Activated CD4-positive, alpha-beta T cell treated with anti-CD3 and anti-CD28 coated beads for 24 hours (primary cell): ENCODE measurements at places on chromosomes 2 and 18.
A peak's percentile ranks its signal among the peaks of the same experiment; 100 is the strongest.

DNA sequence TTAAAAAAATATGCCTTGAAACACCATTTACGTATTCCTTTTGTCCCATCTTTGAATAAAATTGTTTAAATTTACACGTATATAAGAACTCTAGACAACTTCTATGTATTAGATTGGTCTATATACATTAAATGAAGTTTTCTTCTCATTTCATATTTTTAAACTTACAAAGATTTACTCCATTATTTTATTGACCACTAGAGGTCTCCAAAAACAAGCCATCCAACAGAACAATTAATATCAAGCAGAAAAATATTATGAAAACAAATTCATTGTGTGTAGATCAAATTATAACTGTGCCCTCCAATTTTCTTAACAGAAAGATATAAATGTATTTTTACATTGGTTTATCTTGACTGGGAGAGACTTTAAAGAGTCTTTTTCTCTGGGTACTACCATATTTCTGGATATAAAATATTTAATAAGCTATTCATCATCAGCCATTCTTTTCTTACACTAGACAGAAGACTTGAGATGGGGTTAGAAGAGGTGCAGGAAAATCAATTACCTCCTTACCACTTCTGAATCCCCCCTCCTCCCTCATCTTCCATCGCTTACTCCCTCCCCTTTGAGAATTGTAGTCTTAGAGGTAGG lies 66.5 kb downstream of the DPP4 start:
- no peak for DNase-seq

GRCh38 chr2:204657024-204657423 lies 111.7 kb downstream of the PARD3B start:
- no peak for DNase-seq

- DNase-seq = no peak
Observed at GRCh38 chr18:8741117-8741516, 35.8 kb downstream of the MTCL1 start.

DNA sequence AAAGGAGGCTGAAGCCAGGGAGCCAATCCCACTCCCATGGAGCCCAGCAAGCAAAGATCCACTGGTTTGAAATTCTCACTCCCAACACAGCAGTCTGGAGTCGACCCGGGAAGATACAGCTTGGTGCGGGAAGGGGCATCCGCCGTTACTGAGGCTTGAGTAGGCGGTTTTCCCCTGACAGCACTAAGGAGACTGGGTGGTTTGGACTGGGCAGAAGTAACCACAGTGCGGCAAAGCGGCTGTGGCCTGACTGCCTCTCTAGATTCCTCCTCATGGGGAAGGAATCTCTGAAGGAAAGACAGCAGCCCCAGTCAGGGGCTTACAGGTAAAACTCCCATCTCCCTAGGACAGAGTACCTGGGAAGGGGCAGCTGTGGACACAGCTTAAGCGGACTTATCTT lies 261.6 kb upstream of the KYNU start:
- DNase-seq = no peak

- DNase-seq = no peak
Observed at GRCh38 chr2:44705356-44705755, 236.1 kb upstream of the SIX3 start.

DNA sequence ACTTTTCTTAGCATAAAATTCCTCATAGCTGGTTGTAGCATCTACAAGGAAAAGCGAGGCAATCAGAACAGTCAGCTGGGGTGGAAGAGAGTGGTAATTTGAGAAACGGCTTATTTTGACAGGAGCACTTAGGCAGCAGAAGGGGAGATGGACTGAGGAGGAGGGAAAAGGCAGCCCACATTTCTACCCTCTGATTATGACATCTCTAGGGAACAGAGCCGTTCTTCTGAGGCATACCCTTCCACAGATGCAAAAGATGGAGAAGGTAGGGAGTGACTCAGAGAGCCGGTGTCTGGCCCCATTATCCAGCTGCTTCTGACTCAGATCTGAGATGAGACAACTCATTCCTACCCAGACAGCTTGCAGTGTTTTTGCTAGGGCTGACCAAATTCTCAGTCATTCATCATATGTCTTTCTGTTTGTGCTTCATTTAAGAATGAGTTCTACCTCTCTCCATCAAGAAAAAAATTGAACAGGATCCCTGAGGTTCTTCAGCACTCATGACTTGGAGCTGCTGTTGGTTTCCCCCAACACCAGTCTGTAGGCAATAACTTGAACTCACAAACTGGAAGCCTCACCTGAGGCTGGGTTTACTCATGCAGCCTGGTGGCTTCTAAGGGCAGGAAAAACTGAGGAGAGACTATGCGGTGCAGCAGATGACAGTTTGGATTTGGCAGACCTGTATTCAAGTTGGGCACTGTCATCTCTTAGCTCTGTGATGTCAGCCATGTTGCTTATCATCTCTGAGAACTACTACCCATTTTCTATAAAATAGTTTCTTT lies 15.9 kb upstream of the SEC11C start:
- no peak for DNase-seq

- DNase-seq = no peak
Observed at GRCh38 chr2:47651296-47651695, 131.6 kb upstream of the MSH6 start.

- no peak for DNase-seq
Observed at GRCh38 chr2:529424-529823, 147.8 kb downstream of the TMEM18 start.

GRCh38 chr2:240873805-240874714 lies 5.4 kb downstream of the AGXT start:
- no peak for DNase-seq

DNA sequence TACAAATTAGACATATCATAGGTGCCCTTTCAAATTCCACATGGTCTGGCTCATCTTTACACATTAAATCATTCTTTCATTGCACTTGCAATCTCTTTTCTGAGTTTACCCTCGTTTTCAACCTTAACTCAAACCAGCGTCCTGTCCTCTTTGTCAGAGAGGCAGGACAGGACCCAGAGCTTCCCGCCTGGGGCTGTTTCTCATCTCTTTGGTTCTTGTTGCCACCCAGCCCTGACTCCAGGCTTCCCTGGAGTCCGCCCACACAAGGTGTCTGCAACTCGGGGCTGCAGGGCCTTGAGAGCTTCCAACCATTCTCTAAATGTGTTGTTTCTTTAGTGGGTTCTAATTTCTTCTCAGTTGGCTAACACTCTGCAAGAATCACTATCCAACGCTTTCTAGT lies 24.4 kb downstream of the RBMS1 start:
- DNase-seq = no peak

DNA sequence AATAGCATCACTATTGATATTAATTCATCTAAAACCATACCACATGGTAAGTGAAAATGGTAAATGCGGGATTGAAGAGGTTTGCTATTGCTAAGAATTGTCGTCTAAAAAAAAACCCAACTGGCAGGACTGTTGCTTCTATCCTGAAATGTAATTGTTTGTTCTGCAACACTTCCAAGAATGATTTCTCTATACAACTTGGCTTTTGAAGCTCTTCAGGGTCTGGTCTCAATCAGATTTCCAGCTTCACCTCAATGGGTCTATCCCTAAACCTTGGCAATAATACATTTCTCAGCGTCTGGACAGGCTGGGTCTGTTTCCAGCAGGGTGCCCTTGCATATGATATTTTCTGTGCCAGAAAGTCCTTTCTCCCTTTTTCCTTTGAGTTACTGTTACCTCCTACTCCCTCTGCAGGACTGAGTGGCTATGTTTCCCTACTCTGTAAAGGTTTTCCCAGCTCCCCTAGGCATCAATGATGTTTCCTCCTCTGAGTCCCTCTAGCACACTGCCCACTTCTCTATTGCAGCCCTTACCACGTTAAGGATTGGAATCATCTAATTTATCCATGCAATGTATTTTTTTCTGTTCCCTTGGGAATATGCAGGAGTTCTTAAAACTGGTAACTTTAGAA lies 118.2 kb upstream of the REV1 start:
- DNase-seq = no peak

- no peak for DNase-seq
Observed at GRCh38 chr2:137521653-137522619, 442.3 kb upstream of the HNMT start.

DNA sequence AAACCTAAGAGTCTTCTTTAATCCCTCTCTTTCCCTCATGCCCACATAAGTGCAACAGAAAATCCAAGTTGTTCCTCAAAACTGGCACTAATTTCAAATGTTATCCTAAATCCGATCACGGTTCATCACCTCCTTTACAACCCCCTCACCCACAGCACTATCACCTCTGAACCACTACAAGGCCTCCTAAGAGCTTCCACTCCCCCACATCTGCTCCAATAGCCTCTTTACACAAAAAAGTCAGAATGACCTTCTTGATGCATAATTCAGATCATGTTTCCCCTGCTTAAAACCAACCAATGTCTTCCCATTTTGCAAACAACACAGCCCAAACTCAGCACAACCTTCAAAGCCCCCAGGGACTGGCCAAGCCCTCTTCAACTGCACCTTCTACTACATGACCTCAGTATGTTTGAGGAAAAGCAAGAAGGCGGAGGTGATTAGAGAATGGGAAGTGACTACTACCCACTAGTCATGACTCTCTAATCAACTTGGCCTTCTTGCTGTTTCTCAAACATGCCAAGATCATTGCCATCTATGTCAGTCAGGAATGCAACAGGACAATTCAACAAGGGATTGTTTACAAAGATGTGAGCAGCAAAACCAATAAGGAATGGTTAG lies 34.6 kb upstream of the GCC2 start:
- no peak for DNase-seq

DNA sequence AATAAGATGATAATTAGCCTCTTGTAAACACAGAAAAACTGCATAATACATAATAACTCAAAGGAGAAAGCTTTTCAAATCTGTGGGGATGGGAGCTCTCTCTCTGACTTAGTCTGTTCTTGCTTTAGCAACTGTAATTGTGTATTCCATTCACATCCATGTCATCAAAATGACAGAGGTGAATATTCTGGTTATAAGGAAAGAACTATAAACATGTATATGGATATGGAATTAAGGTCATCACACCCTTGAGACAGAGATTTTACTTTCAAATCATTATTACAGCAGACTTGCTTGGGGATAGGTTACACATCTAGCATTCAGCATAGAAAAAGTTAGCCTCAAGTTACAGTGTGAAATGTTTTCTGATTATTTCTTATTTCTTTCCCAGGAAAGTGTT lies 497.7 kb downstream of the LRP1B start:
- no peak for DNase-seq

- peak; percentile 72 for DNase-seq
Observed at GRCh38 chr2:173402405-173402974, 47.8 kb downstream of the CDCA7 start.

DNA sequence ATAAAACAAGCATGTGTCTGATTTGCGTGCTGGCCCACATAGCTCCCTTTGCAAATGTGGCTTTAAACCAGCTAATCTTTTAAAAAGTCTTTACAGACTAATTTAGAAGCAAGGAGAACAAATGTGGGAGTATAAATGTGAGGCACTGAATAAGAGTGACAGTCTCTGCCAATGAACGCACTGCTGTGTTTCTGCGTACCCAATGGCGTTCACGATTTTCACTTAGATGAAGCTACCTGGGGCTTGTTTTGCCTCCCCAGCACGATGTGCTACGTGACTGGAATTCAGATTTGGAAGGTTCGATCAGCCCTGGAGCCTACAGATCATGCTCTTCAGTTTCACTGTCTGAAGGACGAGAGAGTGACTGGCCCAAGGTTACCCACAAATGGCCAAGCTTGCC lies 10.8 kb upstream of the CRACDL start:
- DNase-seq = no peak

- DNase-seq = no peak
Observed at GRCh38 chr18:75621818-75622217, 194.3 kb upstream of the SMIM21 start.

DNA sequence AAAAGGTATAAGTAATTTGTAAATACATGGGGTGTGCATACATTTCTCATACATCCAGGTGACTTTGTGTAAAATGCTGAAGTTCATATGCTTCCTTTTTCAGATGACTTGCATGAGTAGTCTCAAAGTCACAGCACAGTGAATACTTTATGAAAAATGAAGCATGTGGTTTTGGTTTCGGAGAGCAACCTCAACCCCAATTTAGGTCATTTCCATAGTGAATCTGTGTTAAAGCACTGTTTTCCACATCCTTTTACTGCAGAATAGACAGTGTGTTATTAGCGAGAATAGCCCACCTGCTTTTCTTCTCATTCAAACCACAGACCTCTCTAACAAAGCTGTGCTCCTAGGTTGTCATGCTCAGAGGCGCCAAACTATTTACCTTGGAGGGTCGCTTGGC lies 204.4 kb upstream of the RASGRP3 start:
- no peak for DNase-seq

DNA sequence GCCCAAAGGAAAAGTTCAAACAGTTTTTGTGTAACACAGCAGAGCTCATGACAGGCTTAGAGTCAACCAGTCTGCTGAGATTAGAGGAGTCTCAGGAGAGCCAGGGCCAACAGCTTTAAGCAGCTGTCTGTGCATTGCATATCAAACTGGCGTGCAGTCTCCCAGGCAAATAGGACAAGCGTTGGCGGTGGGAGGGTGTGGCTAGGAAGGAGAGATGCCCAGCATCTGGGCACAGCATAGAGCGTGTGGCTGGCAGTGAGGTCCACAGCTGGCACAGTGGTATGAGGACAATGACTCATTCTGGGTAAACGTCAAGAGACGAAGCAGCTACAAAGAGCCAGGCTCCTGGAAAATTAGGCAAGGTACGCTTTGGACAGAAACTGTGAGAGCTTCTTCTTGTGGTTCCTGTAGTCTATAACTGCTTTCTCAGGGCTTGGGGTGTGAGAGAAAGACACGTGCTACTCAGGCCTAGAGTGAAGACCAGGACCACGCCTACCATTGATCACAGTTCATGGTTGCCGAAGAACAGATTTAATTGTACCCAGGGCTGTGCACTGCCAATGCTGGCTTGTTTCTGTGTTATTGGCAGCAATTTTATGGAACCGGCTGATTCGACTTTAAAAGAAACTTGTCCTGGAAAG lies 14.8 kb downstream of the ZAP70 start:
- no peak for DNase-seq

DNA sequence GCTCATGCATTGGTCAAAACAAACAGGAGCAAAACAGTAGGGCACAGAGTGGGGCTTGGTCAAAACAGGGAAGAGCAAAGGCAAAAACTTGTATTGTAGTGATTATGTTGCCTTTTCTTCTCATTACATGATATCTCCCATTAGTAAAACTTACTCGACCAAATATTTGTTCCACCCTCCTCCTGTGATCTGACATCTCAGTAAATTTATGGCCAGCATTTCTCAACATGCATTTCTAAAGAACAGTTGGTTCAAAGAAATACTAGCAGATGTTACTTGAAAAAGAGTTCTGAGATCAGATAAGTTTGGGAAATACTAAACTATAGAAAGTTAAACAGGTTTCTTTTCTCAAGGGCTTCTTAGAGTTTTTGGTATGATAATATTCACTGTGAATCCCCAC lies 423.1 kb downstream of the FIGN start:
- DNase-seq = no peak

GRCh38 chr2:118333664-118334063 lies 245.4 kb downstream of the INSIG2 start:
- no peak for DNase-seq

GRCh38 chr2:234032279-234032856 lies 18.1 kb upstream of the SPP2 start:
- DNase-seq = no peak

DNA sequence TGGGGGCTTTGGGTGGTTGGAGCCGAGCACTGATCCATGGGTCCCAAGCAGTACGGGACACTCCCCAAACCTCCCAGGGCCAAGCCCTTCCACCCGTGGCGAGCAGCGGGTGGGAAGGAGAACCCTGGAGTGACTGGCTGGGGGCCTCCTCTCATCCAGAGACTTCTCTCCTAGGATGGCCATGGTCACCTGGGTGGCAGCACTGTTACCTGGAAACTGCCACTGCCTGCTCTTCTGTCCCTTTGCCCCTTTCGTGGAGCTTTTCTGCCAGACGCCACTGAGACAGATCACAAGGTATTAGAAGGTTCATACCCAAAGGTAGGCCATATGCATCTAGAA lies 26.9 kb downstream of the CENPO start:
- no peak for DNase-seq

- no peak for DNase-seq
Observed at GRCh38 chr2:21317131-21317530, 193.4 kb downstream of the TDRD15 start.
